Stimulated activated CD8-positive, alpha-beta memory T cell treated with anti-CD3 and anti-CD28 coated beads, Interleukin-12 subunit alpha, Interleukin-12 subunit beta, amount 100 ng/mL, for 1 hour (primary cell): ENCODE measurements at places on chromosomes 4 and X.

DNA sequence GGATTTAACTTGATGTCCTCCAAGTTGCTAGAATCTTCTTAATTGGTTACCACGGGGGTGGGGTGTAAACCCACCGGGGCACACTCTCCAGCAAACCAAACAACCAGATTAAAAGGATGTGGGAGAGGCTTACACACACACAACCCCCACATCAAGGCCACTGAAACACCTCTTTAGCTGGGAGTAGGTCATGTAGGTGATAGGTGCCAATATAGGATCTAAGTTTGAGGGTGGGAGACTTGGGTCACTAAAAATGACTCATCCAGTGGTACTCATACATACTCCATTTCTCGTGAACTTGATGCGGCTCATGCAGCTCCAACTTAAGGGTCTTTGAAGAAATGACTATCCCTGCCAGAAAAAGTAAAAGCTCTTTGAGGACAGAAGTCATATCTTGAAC is 20.5 kb upstream of the CD40LG start:
- DNase-seq: no peak

DNA sequence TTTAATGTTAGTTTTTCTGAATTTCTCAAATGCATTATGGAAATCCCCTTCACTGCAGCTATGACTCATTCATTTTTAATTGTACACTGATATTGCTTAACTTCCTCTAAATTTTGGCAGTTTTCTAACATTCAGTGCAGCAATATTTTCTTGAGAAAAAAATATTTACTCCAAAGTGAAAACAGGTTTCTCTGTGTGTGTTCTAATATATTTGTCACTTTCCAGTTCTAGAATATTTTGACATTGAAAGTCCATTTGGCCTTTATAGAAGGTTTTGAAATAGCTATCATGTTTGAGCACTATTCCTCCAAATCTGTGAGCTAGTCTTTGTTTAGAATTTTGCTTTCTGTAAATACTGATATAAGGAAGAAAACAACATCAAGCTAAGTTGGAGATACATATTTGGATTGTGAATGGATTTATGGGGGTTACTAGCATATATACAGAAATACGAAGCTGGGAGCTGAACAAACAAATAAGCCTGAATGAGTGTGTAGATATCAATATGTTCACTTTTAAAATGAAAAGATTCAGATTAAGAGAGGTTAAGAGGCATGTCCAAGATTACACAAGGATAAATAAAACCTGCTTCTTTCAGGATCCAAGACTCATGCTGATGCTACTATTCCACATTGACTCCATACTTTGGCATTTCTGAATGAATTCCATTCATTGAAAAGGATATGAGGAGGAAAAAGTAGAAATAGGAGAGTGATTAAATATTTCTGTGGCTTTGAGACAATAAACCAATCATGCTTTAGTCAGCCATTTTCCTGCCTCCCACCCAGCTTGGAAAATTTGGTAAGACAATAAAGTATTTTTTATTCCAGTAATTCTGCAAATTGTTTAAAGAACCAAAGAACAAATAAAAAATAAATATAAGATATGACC is 57.3 kb upstream of the SLIT2 start:
- DNase-seq: no peak

GRCh38 chr4:132513491-132513890 is 635.6 kb upstream of the PCDH10 start:
- no peak for DNase-seq

GRCh38 chr4:177948853-177949252 is 506.6 kb upstream of the AGA start:
- DNase-seq: no peak

GRCh38 chr4:101102114-101102742 is 245.1 kb downstream of the PPP3CA start:
- no peak for DNase-seq
